GM18507 (cell line): ENCODE measurements at places on chromosomes 7 and 10.

GRCh38 chr7:73769481-73770001, 529 bp downstream of the CLDN3 start:
- no peak for DNase-seq

GRCh38 chr10:9707216-9707615, 1310.5 kb upstream of the CELF2 start:
- DNase-seq: no peak

GRCh38 chr7:92448205-92448747, 994 bp downstream of the GATAD1 start:
- peak; percentile 22 for DNase-seq

- DNase-seq: no peak
Observed at GRCh38 chr10:48525113-48525512, 79.8 kb downstream of the ARHGAP22 start.

DNA sequence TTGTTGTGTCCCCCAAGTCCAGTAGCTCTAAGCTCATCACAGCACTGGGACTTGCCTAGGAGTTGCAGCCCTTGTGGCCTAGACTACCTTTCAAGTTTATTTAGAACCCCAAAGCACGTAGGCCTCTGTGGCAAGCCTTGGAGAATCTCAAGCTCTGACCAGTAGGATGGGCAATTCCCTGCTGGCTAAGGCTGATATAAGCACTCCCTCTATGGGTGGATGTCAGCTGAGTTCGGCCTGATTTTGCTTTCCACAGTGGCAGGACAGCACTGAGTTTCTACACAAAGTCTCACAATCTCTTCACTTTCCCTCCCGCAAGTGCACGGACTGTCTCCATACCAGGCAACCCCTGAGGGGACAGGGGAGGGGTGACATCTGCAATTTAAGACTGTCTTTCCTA, 886.4 kb upstream of the LRRN3 start:
- DNase-seq: no peak

GRCh38 chr10:122746408-122746807, 46.8 kb upstream of the C10orf120 start:
- no peak for DNase-seq

GRCh38 chr7:35430547-35431153, 176.8 kb upstream of the TBX20 start:
- DNase-seq: no peak

DNA sequence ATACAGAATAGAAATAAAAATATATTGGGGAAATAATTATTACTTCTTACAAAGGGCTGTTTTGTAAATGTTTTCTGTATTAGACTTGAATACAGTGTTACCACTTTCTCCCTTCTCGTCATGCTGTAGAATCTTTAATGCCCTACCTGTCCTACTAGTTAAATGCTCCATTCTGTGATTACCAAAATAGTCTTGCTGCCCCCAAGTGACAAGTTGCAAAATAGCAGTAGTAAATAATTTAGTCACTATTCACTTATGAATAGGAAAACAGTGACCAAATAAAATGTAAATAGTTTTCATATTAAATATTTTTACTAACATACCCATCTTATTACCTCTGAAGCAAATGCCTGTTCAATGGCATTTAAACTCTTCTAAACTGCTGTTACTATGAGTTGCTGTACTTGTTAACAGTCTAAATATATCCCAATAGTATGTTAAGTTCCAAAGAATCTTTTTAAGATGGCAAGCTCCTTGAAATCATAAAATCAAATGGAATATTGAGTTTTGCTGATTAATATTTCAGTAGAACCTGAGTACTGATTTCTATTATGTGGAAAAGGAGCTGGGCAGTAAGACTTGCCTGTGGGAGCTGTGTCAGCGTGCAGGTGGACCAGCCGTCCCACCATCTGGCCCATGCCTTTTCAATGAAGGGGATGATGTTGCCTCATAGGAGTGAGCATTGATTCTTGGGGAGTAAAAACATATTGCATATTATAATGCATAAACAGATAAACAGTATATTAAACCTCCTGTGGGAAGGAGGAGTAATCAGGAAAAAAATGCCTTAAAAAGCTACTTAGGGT, 18.1 kb upstream of the OIT3 start:
- DNase-seq: no peak

- DNase-seq: no peak
Observed at GRCh38 chr7:96430356-96430755, 108.5 kb upstream of the SLC25A13 start.

DNA sequence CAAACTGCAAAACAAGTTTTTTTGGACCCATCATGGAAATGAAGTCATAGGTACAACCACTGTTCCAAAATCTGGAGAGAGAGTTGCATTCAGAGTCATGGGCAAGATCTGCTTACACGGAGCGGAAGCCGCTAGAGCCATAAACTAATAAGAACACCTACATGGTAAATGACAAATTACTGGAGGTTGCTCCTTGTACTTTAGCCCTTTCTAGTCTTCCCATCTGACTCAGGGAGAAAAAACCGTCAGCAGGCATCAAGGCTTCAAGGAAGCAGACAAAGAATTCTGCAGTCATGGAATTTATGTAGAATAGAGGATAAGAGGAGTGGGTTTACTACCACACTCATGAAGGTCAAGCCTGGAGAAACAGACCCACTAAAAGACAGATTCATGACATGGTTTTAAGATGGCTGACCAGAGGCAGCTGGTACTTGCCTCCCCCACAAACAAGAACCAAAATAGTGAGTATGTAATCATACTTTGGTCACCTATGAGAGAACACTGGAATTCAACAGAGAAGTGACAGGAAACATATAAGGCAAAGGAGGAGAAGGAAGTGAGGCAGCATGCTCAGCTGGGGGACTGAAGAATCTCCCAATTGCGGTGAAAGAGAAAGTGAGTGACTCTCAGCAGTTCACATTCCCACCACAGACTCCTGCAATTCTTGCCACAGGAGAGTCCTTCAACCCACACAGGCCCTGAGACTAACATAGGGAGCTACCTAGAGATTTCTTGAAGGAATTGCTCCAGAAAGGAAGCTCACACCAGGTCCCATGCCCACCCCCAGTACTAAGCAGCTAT, 42.4 kb upstream of the ASAH2 start:
- DNase-seq: no peak

DNA sequence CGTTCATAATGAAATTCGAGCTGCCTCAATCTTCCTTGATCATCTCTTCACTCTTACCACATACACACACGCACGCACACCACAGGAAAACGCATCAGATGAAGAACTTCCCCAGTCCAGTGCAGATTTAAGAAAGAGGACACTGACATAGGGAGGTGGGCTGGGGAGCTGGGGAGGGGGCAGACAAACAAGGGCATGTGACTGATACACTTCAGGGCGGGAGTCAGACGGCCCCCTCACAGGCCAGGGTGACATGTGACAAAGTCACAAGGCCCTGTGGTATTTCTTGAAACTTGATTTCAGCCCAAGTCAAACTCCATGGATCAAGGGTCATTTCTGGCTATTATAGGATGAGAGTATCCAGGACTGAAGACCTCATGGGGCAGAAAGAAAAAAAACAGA, 82.6 kb downstream of the KCNMA1 start:
- no peak for DNase-seq

DNA sequence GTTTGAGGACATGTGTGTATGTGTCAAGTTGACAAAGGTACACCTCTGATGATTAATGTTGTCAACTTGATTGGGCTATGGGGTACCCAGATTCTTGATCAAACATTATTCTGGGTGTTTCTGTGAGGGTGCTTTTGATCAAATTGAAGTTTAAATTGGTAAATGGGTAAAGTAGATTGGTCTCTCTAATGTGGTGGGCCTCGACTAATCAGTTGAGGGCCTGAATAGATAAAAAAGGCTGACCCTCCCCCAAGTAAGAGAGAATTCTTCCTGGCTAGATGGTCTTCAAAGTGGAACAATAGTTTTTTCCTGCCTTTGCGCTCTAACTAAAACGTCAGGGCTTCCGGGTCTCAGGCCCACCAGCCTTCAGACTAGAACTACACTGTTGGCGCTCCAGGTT, 309.9 kb upstream of the MGMT start:
- DNase-seq: no peak

DNA sequence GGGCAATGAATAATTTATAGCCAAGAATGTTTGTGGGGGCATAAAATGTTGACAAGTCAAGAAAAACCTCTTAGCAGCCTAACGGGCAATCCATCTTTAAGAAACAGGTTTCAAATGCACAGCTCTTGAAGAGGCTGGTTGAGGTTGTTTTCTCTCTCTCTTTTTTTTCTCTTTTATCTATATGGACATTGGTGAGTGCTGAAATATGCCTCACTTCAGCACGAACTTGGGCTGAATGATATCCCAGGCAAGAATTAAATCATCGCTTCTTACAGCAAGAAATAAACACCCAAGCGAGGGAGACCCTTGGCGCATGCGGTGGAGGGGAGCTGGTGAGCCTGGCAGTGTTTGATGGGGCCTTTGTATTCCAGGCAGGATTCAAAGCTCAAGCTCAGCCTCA, 160.9 kb downstream of the OAT start:
- no peak for DNase-seq

DNA sequence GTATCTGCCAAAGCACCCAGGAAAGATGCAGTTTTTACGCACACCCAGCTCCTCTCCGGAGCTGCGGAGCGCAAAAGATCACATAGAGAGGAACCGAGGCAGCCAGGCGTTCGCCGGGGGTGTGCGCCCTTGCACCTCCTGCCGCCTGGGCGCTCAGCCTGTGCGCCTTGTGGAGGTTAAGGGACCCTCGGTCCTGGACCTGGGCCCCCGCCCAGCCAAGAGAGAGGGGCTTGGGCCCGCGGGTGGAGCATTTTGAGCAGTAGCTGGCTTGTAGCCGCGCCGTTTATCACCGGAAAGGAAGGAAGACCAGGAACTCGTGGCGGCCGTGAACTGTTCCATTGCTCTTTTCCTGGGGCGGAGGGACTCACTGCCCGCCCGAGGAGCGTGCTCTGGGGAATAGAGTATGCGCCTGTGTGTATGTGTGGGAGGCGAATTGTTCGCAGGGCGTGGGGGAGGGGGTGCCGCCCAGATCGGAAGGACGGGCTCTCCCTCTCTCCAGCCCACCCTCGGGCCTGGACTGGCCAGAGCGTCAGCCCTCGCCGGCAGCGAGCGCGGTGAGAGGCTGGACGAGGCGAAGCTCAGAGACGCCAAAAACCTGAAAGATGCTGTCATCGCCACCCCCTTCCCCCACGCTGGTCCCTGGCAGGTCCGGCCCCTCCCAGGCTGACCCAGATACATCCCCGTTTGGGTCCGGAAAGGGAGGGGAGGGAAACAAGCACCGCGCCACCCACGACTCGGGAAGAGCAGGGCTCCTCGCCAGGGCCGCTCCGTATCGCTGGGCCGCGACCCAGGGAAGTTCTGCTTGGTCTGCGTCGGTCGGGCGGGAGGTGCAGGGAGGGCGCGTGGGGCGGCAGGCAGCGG, 1.2 kb upstream of the WNT2 start:
- DNase-seq: no peak

DNA sequence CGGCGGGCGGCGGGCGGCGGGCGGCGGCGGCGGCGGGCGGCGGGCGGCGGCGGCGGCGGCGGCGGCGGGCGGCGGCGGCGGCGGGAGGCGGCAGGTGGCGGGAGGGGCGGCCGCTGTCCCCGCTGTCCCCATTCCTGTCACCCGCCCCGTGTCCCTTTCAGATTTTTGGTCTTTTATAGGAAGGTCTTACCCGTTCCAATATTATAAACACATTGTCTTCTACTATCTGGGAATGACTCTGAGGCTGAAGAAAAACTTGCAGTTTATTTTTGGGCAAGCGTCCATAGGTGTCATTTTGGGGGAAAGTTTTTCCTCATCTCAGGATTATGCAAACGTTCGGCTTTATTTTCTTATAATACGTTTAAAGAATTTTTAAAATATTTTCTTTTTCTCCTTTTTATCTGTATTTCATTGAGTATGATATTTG, 578 bp downstream of the ZNF713 start:
- no peak for DNase-seq

DNA sequence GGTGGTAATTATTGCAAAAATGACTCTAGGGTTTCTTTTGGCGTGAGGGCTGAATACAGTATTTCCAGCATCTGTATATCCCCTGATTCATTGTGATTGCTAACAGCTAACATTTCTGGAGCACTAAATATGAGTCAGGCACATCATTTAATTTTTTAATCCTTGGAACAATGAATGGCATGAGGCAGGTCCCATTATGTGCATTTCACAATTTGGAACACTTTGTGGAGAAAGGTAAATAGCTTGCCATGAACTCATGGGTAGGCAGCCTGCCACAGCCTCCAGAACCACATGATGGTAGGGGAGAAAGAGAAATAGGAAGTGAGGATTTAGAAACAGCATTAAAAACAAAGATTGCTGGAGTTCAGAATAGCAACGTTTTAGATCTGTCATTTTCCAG, 1.7 kb downstream of the NPTX2 start:
- DNase-seq: no peak

DNA sequence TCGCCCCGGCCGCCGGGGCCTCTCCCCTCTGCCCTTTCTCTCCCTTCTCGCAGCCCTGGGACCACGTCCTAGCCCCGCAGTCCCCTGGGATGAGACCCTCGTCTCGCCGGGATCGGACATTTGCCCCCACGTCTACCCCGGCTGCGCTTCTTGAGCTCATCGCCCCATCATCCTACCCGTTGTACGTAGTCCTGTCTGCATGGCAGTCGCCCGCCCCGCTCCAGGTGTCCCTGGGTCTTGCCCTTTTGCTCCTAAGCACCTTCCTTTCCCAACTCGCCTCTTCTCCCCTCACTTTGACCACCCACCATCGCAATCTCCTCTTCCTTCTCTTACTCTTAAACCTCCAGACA, 582 bp downstream of the TPST1 start:
- no peak for DNase-seq

DNA sequence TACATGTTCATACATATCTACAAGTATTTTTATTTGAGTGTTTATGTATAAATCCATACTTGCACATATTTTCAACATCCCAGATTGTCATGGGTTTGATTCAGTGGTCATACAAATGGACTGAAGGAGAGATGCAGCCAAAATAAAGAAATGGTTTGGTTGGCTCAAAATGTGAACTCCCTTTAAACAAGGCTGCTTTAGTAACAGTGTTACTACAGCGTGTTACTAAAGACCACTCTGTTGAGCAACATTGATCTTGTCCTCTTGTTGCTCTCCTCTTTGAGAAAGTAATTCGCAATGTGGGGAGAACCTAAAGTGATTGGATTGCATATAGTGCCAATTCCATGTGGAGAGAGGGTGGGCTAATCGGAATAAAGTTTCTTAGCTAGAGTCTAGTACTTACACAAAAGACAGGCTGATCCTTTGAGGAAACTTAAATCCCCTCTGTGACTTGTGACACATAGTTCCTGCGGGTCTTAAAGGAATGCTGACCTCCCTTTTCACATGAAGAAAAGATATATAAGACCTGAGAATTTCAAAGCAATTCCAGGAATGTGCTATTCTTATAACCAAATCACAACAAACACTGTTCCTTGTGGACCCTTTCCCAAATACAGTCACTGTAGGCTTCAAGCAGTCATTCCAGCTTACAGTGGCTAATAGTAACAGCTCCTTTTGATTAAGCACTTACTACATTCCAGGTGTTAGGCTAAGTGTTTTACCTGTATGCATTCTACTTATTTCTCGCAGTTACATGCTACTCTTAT, 144.3 kb downstream of the FZD1 start:
- DNase-seq: no peak
